ENCODE measurements at places on chromosomes 13 and 19.

GRCh38 chr13:84865783-84866221, 933.4 kb downstream of the SLITRK6 start:
- no peak for DNase-seq

DNA sequence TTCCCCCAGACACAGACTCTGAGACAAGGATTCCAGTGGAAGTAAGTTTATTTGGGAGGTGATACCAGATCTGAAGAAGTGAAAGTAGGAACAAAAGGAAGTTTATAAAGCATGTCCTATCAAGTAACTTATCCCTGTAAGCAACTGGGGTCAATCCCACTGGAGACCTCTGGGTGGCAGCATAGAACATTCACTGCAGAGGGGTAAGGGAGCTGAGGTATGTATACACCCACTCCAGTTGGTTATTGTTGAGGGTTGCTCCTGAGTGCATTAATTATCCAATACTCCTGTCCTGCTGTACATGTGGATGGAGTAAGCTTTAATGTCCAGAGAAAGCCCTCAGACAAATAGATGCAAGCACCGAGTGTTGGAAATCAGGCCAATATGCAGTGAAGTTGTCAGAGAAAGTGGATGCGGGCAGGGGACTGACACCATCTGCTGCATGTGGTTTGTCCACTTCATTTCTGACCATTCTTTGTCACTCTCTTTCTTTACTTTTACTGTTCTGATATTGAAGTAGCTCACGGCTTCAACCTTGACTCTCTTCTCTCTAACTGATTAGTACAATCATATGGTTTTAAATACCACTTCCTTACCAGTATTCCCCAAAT, 46.7 kb downstream of the NOTCH3 start:
- peak; percentile 42 for DNase-seq

- DNase-seq, result no peak
These were observed 22.2 kb upstream of the SPRYD7 start for GRCh38 chr13:49958321-49958720.

DNA sequence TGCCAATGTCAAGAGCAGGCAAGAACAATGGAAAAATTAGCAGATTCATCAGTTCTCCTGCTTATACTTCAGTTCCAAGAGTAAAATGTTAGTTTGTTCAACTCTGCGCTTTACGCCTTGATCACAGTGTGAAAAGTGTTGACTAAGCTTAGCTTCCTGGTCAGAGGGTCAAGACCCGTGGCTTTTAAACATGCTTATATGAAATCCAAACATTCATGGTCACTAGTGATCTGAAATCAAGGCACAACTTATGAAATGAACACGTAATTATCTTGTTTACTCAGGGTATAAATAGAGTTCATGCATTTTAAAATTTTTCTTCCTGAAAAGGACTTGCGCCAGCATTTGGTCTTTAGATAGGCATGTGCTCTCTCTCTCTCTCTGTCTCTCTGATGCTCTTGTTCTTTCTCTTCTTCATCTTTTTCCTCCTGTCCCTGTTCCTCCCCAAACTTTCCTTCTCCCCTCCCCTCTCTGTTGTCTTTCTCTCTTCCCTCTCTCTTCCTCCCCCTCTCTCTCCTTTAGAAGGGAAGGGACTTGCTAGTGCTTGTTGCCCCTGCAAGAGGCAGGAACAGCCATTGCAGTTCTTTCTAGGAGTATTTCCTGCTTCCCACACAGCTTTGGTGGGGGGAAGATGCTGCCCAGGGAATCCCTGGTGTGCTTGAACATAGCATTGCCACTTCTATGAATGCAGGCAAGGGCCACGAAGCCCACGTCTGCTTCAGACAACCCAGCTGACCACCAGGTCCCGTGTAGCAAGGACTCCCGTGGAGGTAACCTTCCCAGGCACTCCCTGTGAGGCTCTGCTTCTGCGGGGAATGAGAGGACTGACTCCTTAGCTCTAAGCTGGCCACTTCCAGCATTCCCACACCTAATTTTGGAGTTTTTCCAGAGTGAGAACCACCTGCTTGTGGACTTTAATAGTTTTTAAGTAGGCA, 7.1 kb upstream of the ZNF536 start:
- DNase-seq, result no peak

DNA sequence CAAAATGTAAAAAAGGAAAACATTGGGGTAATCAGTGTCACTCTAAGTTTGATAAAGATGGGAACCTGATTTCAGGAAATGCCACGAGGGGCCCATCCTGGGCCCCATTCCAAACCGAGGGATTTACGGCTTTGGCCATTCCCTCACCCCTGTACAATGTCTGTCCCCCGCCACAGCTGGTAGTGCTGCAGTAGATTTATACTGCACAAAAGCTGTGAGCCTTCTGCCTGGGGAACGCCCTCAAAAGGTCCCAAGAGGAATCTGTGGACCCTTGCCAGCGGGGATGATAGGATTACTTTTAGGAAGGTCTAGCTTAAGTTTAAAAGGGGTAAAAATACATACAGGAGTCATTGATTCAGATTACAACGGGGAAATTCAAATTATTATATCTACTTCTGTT, 173.4 kb upstream of the SGCG start:
- no peak for DNase-seq
